ENCODE measurements at places on chromosomes 3 and 15. TPM values are rescaled to one million over a fixed set of nuclear protein-coding genes. Genes with fewer than 3 reads are reported as not detected.

Gene GOLGA6L7
- not detected for total RNA-seq

Gene LRRIQ4
- not detected for total RNA-seq

Gene CHST2
- 2.0 TPM for total RNA-seq

Gene HES1
- 0.89 TPM for total RNA-seq

- DNase-seq = no peak
These were observed 8.5 kb upstream of the ANPEP start for GRCh38 chr15:89822951-89823711.

DNA sequence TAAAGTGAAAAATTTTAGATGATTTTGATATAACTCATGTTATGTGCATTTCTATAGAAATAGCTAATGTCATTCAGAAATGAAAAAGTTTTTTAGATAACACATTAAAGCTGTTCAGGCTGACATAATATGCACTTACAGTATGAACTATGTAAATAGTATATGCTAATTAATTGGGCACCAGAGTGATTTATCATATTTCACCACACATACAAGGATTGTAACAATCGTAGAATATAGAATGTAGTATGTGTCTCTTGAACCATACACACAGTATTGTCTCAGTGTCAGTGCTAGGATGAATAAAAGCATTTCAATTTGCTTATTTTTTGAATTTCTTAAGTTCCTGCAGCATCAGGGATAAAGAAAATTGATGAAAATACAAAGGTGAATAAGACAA, 710.0 kb downstream of the OTOL1 start:
- no peak for DNase-seq

GRCh38 chr3:134373271-134374104, 759 bp downstream of the AMOTL2 start:
- no peak for DNase-seq

- DNase-seq = no peak
These were observed 40.5 kb downstream of the FILIP1L start for GRCh38 chr3:100073714-100074307.

- DNase-seq = no peak
These were observed 280.3 kb downstream of the ZPLD1 start for GRCh38 chr3:102715030-102715697.

DNA sequence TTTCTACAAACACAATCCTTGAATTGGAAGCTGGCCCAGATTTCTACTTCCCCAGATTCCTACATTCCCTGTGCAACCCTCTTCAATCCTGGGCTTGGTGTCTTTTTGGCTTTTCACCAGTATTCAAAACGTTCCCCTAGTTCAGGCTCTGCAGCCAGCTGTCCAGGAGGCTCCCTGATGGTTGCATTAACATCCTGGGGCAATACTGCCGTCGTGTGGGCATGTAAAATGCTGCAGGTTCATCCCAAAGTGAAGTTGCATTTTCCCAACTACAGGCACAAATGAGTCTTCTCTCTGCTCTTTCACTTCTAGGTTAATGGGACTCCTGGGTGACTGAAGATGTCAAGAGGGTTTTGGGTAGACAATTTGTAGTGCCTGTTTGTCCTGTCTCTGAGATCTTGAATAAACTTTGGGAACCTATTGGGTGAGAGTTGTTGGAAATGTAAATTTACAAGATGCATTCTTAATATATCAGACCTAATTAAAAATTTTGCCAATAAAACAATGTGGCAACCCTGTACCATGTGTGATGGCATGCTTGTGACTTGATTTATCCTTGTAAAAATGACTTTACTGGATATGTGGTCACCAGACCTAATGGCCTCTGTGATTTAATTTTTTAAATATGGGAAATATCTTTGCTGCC, 28.6 kb downstream of the SOX14 start:
- no peak for DNase-seq
